ENCODE measurements at places on chromosomes 11 and 22.

GRCh38 chr11:65500387-65501185, 1.7 kb downstream of the MALAT1 start:
- DNase-seq: no peak

DNA sequence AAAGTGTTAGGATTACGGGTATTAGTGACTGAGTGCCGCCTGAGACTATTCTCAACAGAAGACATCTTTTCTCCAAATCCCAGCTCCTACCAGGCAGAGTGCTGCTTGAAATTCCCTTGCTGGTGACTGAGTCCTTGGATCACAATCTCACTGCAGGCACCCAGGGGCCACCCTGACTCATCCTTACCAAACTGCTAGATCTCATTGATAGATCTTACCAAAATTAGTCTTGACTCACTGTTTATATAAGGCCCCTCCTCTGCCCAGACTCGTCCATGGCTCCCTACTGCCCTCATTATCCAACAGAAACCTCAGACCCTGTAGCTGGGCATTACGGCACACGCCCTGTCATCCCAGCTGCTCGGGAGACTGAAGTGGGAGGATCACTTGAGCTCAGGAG, 14.7 kb downstream of the TBC1D10A start:
- DNase-seq: no peak

GRCh38 chr11:227824-228379, 8.2 kb downstream of the SIRT3 start:
- DNase-seq: no peak

- DNase-seq: no peak
These were observed 6.5 kb upstream of the MYRF start for GRCh38 chr11:61745781-61746441.

- DNase-seq: no peak
These were observed 244.4 kb downstream of the TTC28 start for GRCh38 chr22:28435140-28435768.

- DNase-seq: no peak
These were observed 304.0 kb downstream of the SHANK2 start for GRCh38 chr11:70948398-70948797.

DNA sequence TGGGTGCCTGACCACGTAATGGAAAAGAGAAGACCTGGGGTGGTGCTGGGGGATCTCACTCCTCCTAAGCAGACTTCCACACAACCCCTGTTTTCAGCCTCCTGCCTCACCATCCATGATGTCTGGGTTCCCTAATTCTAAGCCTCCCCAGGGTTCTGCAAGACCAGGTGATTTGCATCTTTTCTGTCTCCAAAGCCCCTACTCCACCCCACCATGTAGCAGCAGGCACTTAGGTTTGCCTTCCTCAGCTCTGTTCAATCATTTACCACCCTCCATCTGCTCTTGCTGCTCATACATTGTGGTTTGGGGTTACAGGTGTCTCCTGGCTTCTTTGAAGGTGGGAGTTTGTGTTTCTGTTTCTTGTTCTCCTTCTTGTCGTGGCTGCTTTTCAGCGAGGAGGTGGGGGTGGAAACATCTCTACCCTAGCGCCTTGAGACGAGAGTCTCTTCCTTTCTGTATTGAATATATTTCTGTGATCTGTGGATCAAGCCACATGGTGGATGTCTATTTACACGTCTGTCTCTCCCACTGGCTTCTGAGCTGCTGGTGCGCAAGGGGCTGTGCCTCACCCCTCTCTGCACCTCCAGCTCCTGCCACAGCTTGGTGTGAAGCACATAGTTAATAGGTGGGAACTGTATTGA, 6.6 kb upstream of the SSTR3 start:
- no peak for DNase-seq

DNA sequence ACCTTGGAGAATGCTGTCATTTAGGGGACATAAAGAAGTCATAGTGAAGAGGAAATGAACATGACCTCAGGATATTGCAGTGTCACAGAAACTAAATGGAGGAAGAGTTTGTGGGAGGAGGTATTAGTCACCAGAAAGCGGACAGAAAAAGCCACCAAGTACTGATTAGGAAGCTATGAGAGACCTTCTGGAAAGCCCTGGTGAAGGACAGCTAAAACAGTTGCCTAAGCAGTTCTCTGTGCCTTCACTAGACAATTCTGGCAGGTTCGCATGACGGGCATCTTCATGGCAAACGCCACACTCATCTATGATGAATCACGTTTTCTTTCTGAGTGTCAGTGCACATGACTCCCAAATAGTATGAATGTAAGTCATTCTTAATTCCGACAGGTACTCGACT, 325.8 kb downstream of the C11orf87 start:
- DNase-seq: no peak

Measured in right atrium auricular region (tissue), 2 donors.